ENCODE measurements at places on chromosomes 3 and 15. TPM values are rescaled to one million over a fixed set of nuclear protein-coding genes. Genes with fewer than 3 reads are reported as not detected.

KCNH8 gene
- total RNA-seq = not detected

C3orf20 gene
- 0.14 TPM for total RNA-seq

BFSP2 gene
- total RNA-seq = not detected

TRPM1 gene
- total RNA-seq = not detected

U2SURP gene
- 179 TPM for total RNA-seq

COX17 gene
- 24.6 TPM for total RNA-seq

SAMMSON gene
- total RNA-seq = not detected

STAC gene
- not detected for total RNA-seq

RETNLB gene
- not detected for total RNA-seq

ZNF774 gene
- 0.20 TPM for total RNA-seq

SHC4 gene
- total RNA-seq = not detected

CATSPER2 gene
- total RNA-seq = 4.1 TPM

COLQ gene
- total RNA-seq = 3.5 TPM

C3orf22 gene
- total RNA-seq = not detected

MME gene
- total RNA-seq = 0.69 TPM

BSN gene
- 0.08 TPM for total RNA-seq

FEZF2 gene
- not detected for total RNA-seq

CCR4 gene
- 80.1 TPM for total RNA-seq

MAGEL2 gene
- total RNA-seq = not detected

NPAP1 gene
- total RNA-seq = not detected

TIMMDC1 gene
- 18.3 TPM for total RNA-seq

TM4SF1 gene
- not detected for total RNA-seq

SCAMP5 gene
- total RNA-seq = 6.4 TPM

CYP19A1 gene
- total RNA-seq = not detected

CACNA2D3 gene
- total RNA-seq = 0.08 TPM

FURIN gene
- 104 TPM for total RNA-seq

RTP1 gene
- not detected for total RNA-seq

C15orf39 gene
- 42.1 TPM for total RNA-seq

FAN1 gene
- total RNA-seq = 15.3 TPM

CACNA1D gene
- not detected for total RNA-seq

EFCC1 gene
- total RNA-seq = 0.22 TPM

ADAMTS7 gene
- 0.30 TPM for total RNA-seq

PRSS50 gene
- not detected for total RNA-seq

ADAMTS17 gene
- total RNA-seq = 13.2 TPM

SLC27A2 gene
- total RNA-seq = 0.31 TPM

ROBO1 gene
- 0.69 TPM for total RNA-seq

EXD1 gene
- total RNA-seq = not detected

LRRC28 gene
- total RNA-seq = 12.5 TPM

MOBP gene
- not detected for total RNA-seq

IL12A gene
- total RNA-seq = 0.93 TPM

TRIM71 gene
- total RNA-seq = not detected

DNAH1 gene
- 50.7 TPM for total RNA-seq

CRYBG3 gene
- 2.2 TPM for total RNA-seq

SCG5 gene
- not detected for total RNA-seq

DALRD3 gene
- 15.1 TPM for total RNA-seq

SYNPR gene
- total RNA-seq = not detected

All from CD4-positive, alpha-beta T cell (primary cell).